Hepatocyte (in vitro differentiated cells): ENCODE measurements at places on chromosomes 6 and 20. TPM values are rescaled to one million over a fixed set of nuclear protein-coding genes. Genes with fewer than 3 reads are reported as not detected.

- DNase-seq = no peak
Measured at GRCh38 chr6:148790404-148790803, 43.6 kb downstream of the UST start.

GRCh38 chr6:144265061-144265357 lies 20.1 kb upstream of the UTRN start:
- DNase-seq = peak; percentile 28

GRCh38 chr20:58236612-58237317 lies 8.3 kb upstream of the ANKRD60 start:
- DNase-seq = peak; percentile 79

DNA sequence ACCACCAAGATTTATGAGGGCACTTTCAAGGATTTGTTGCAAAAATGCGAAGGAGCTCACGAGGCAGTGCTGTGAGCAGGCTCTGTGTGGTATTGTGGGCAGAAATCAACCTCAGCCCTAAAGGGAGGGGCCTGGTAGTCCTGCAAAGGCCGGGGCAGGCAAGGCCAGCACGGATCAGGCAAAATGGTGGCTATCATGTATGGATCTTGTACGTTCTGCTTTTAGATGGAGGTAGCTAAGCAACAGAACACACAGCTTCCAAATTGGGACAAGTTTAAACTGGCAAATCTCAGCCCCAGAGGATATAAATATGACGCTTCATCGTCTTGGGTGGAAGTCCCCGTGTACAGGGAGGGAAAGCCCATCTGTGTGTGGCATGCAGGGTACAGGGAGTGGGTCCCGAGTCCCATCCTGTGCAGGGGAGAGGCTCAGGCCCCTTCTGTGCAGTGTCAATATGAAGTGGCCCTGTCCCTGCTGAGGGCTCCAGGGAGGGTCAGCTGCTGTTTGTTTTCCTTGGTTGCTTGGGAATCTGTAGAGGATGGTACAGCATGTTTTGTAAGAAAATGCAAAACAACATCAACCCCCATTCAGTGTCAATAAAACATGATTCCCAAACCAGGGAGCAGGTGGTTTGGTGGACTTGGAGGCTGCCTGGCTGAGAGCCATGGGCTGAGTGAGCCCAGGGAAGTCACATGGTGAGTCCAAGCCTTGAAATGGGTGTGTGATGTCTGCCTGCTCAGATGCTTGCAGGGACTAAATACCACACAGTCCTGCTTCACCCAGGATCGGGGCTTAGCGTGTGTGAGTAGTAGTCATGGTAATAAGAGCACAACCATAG lies 113.0 kb downstream of the SYCP2 start:
- no peak for DNase-seq

DNA sequence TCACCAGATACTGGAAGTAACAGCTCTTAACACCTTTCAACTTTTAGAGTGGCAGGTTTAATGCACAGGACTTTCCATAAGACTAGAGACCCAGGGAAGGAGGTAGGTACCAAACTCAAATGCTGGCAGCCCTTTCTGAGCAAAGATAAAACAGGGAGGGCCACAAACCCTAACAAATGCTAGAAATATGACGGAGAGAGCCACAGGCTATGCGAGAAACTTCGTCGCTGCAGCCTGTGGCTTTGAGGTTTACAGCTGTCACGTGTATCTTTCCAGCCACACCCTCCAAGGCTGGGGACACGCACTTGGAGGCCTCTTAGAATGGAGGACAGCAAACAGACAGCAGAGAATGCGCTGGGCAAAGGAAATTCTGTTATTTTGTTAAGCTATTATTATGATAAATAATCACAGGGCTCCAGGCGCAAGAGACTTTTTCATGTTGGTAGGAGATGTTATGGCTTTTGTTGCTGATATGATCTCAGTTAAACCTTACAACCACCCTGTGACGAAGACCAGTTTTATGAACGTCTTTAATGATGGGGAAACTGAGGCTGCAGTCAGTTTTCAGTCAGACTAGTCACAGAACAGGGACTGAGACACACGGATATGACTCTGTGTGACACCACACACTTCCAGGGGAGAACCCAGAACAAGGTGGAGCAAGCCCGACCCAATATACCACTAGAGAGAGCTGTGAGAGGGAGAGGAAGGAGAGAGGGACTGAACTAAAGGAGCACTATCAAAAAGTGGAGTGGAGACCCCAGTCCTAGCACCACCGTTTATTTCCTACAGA lies 2.0 kb downstream of the TRAM2 start:
- DNase-seq = peak; percentile 74

GRCh38 chr20:16124911-16125776 lies 448.1 kb downstream of the KIF16B start:
- no peak for DNase-seq

GRCh38 chr6:150470960-150471665 lies 102.3 kb downstream of the IYD start:
- no peak for DNase-seq

DNA sequence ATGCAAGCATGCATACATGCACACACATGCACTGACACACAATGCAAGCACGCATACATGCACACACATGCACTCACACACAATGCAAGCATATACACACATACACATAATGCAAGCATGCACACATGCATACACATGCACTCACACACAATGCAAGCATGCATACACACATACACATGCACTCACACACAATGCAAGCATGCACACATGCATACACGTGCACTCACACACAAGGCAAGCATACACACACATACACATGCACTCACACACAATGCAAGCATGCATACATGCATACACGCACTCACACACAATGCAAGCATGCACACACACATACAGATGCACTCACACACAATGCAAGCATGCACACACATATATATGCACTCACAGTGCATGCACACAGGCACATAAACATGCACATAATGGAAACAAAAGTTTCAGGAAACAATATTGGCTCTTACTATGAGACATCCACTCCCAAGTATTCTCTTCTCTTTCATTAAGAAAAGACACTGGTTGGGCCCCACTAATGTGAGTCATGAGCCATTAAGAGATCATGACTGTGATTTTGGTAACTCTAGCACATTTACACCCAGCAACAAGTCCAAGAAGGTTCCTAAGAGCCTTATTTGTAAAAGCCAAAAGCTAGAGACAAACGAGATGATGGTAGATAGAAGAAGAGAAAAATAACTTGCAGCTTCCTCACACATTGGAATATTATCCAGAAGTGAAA lies 22.2 kb downstream of the APCDD1L start:
- no peak for DNase-seq

GRCh38 chr6:4378319-4378996 lies 243.1 kb upstream of the ECI2 start:
- no peak for DNase-seq

DNA sequence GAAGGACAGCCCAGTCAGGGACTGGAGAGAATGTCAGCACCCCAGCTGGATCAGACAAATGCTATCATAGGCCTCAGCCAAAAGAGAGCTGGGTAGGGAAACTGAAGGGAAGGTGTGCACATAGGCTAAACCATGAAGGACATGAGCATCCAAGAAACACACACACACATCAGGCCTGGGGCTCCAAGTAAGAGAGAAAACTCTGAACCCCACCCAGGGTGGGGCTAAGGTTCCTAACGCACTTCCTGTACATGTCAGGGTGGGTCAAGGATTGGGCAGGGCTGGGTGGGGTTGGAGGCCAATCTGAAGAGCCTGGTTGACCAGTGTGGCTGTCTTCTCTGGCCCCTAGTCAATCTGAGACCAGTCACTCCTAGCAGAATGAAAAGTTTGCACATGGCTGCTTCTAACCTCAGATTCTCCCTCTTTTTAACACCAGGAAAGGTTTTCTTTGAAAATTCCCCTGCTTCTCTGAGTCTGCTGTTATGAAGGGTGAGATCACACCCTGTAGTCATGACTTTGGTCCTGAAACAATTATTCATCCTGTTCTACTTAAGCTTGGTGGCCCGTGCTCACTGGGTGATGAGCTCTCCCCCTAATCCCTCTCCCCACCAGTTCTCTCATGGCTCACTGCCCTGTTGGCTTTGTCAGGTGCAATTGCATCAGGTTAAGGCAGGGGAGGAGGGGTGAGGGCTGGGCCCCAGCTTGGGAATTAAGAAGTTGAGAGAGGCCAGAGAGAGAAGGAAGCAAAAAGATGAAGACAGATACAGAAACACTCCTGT lies 88.4 kb downstream of the MAFB start:
- no peak for DNase-seq

GRCh38 chr20:43361526-43361925 lies 96.2 kb upstream of the SRSF6 start:
- DNase-seq = no peak

Gene HAO1
- total RNA-seq = 0.72 and 2.7 TPM in 2 replicates

Gene CNR1
- 4.4 and 5.2 TPM in 2 replicates for total RNA-seq

Gene ANGPT4
- total RNA-seq = not detected in 2 replicates

Gene ABHD16A
- total RNA-seq = 63.2 and 66.8 TPM in 2 replicates

Gene BIRC7
- 0.43 TPM in 1 of 2 replicates, not detected in the other for total RNA-seq
